Progenitor cell of endocrine pancreas (in vitro differentiated cells): ENCODE measurements at places on chromosomes 2 and 18. TPM values are rescaled to one million over a fixed set of nuclear protein-coding genes. Genes with fewer than 3 reads are reported as not detected.

DNA sequence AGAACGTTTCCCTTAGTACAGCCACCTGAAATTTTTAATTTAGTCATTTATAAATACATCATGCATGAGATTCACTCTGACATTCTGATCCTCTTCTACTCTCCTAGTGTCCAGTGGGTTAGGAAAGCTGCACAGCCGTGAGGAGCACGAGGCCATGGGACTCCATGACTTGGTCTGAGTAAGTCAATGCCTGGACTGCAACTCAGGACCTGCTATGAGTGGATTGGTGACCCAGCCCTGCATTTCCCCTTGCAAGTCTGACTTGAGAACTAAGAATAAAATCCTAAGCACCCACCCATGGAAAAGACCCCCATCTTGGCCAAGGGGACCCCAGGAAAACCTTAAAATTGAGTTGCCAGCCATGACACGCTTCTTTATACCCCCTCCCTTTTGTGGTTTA lies 237.6 kb upstream of the HDAC4 start:
- H3K4me1 ChIP-seq = no peaks in the 10 kb centered on the region
- no peak overlapping the region for H3K27ac ChIP-seq
- no peaks in the 10 kb centered on the region for H3K36me3 ChIP-seq
- no peak overlapping the region for H3K4me3 ChIP-seq

DNA sequence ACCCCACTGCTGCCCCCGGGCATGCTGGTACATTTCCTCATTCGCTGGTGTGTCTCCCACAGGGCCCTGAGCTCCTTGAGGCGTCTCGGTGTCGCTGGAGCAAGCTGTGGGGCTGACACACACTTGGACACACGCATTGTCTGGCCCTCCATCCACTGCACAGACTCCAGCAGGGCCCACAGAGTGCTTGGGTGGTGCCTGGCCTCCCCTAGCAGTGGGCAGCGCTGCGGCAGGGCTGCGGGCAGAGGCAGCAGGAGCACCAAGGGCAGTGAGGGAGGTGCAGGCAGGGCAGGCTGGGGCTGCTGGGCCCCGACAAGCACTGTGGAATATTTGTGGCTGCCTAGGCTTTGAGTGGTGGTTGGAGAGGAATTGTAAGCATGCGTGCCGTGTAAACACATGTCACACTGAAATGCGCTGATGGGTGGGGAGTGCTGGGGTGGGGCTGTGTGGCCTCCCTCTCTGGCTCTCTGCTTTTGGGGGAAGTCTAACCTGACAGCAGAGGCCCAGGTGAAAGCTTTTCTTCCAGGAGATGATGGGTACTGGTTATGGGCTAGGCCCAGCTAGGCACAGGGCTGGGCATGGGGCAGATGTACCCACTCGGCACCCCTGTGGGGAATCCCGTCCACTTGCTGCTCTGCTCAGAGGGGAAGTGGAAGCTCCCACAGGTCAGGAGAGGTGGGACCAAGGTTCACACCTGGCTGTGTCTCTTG lies 55.5 kb upstream of the HS6ST1 start:
- DNase-seq = no peak
- no peak overlapping the region for H3K27ac ChIP-seq
- peaks cover 16% of the 10 kb centered on the region for H3K4me1 ChIP-seq
- H3K4me3 ChIP-seq = no peak overlapping the region
- H3K27me3 ChIP-seq = peaks cover 27% of the 10 kb centered on the region
- no peaks in the 10 kb centered on the region for H3K36me3 ChIP-seq

The RIT2 gene
- total RNA-seq = not detected in 2 replicates

The OR6B2 gene
- not detected in 2 replicates for total RNA-seq

GRCh38 chr18:34023471-34023870 lies 201.2 kb downstream of the NOL4 start:
- H3K27ac ChIP-seq = no peak overlapping the region
- H3K27me3 ChIP-seq = no peaks in the 10 kb centered on the region
- no peak overlapping the region for H3K4me3 ChIP-seq

- H3K4me1 ChIP-seq = peaks cover 3% of the 10 kb centered on the region
- no peak overlapping the region for H3K27ac ChIP-seq
- no peak overlapping the region for H3K4me3 ChIP-seq
- DNase-seq = no peak
- no peaks in the 10 kb centered on the region for H3K27me3 ChIP-seq
- no peaks in the 10 kb centered on the region for H3K36me3 ChIP-seq
These were observed 86.9 kb downstream of the LTBP1 start for GRCh38 chr2:33033606-33034081.

DNA sequence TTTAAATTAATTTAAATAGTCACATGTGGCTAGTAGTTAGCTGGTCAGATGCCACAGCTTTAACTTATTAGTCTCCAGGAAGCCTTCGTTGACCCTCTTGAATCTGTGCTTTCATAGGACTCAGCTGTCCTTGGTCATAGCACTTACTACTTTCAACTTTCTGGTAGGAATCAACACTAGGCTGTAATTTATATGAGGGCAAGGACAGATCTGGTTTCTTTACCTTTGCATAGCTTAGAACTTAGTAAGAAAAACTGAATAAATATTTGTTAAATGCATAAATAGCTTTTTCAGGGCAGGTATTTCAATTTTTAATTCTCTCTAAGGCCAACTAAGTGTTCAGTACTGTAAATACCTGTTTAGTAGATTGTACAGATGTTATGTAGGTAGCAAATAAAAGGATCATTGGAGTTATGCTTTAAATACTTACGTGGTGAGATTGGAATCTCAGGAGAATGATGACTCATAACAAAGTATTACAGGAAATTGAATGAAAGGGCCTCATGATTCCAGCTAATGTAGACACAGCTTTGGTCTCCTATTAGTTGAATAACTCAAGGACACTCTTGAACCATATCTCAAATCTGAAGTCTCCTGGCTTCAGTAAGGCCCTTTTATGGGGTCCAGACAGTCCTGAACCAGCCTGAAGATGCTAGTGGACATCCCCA lies 2.6 kb downstream of the CLIP4 start:
- peaks cover 5% of the 10 kb centered on the region for H3K4me1 ChIP-seq
- peaks cover 27% of the 10 kb centered on the region for H3K27me3 ChIP-seq
- no peak overlapping the region for H3K27ac ChIP-seq
- peak overlapping the region; percentile 44 for H3K4me3 ChIP-seq
- DNase-seq = no peak

- H3K4me1 ChIP-seq = no peaks in the 10 kb centered on the region
- no peaks in the 10 kb centered on the region for H3K36me3 ChIP-seq
- H3K27ac ChIP-seq = no peak overlapping the region
- no peak overlapping the region for H3K4me3 ChIP-seq
These were observed 16.3 kb upstream of the IL1RN start for GRCh38 chr2:113111121-113111520.
